Tibial nerve (tissue), 4 donors: ENCODE measurements at places on chromosomes 11 and 22.

GRCh38 chr11:78097666-78098385 is 18.2 kb upstream of the NDUFC2 start:
- no peaks in the 10 kb centered on the region for H3K4me1 ChIP-seq
- no peaks in the 10 kb centered on the region for H3K36me3 ChIP-seq
- H3K27ac ChIP-seq: no peak overlapping the region
- DNase-seq: no peak

DNA sequence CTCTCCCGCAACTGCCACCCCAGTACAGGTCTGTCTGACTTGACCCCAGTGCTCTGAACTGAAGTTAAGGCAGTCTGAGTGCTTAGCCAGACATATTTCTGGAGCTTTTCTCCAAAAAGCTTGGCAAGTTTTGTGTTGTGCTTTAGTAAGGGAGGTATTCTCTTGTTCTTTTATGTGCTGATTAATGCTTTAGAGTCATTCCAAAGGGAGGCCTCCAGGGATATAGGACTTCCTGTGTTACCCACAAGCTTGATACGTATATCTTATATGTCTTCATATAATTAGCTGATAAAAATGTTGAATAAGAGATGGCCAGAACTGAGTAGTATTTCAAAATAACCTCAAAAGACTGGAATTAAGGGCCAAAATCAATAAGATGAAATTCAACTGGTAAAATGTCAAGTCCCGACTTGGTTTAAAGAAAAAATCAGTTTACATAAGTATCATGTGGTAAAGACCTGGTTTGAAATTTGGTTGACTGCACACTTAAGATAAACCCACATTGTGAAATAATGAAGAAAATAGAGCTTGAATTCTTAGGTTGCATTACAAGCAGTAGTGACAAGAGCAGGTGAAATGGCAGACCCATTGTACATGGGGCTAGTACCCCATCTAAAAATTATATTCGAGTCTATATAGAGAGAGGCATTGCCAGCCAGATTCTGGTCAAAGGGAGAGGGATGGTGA is 226.9 kb downstream of the SNX19 start:
- no peak for DNase-seq
- no peaks in the 10 kb centered on the region for H3K36me3 ChIP-seq
- H3K27ac ChIP-seq: no peak overlapping the region
- peaks cover 6% of the 10 kb centered on the region for H3K4me1 ChIP-seq
- no peak overlapping the region for H3K4me3 ChIP-seq

DNA sequence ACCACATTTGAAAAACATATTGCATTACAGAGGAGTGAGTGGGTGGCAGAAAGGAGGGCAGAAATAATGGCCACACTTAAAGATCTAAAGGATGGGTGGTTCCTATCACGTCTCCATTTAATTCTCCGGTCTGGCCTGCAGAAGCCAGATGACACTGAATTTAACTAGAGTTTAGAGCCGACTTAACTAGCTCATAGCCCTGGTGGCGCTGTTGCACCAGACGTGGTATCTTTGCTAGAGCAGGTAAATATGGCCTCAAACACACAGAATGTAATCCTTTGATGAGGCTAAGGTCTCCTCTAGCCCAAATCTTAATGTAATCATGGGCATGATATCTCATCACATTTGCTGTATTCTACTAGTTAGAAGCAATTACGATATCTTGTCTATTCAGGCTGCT is 51.5 kb upstream of the GAL start:
- no peak for DNase-seq
- no peaks in the 10 kb centered on the region for H3K27me3 ChIP-seq
- no peak overlapping the region for H3K27ac ChIP-seq
- no peaks in the 10 kb centered on the region for H3K36me3 ChIP-seq
- no peaks in the 10 kb centered on the region for H3K4me1 ChIP-seq

DNA sequence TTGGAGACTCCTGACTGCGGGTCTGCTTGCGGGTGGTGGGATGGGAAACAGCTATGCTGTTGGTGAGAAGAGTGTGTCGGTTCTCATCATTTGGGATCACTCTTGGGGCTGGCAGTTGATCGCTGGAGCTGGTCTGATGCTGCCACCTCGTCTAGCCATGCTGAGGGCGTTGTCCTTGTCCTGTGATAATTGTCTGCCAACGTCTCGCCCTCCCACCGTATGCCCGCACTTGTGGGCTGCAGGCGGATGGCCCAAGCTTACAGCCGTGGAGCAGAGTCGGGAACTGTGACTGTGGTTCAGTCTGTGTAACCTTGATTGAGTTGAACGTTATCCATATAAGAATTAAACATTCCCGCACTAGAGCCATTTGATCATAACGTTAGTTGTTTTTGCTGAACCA is 204.4 kb downstream of the TBC1D22A start:
- H3K27ac ChIP-seq: no peak overlapping the region
- peaks cover 23% of the 10 kb centered on the region for H3K4me1 ChIP-seq
- no peaks in the 10 kb centered on the region for H3K27me3 ChIP-seq
- H3K4me3 ChIP-seq: no peak overlapping the region

DNA sequence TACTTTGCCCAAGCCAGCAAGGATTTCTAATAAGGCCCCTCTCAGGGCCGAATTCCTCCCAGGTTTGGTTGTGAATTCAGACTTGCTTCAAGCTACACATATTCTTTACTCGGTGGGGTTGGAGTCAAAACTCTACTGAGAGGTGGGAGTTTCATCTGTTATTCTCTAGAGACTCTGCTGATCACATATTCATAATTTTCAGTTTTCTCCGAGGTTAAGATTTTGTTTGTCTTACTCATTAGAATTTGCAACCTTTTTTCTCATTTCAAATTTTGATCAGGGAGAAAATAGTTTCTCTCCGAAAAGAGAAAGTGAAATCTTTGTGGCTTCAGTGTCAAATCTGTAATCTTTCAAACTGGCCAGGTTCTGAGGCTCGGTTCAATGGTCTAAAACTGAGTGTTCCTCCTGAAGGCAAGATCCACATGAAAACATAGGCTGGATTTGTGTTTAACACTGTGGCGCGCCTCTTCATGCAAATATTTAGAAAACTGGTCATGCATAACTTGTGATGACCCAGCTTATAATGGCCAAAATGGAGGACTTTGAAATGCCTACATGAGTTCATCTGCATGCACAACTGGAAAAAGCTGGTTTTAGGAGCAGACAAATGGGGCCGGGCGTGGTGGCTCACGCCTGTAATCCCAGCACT is 21.5 kb upstream of the GSTP1 start:
- no peak overlapping the region for H3K27ac ChIP-seq
- H3K36me3 ChIP-seq: no peaks in the 10 kb centered on the region
- H3K27me3 ChIP-seq: no peaks in the 10 kb centered on the region
- DNase-seq: no peak
